ENCODE measurements at places on chromosomes 3 and 15.

GRCh38 chr3:187012609-187013051, 82.3 kb downstream of the ST6GAL1 start:
- DNase-seq: no peak

DNA sequence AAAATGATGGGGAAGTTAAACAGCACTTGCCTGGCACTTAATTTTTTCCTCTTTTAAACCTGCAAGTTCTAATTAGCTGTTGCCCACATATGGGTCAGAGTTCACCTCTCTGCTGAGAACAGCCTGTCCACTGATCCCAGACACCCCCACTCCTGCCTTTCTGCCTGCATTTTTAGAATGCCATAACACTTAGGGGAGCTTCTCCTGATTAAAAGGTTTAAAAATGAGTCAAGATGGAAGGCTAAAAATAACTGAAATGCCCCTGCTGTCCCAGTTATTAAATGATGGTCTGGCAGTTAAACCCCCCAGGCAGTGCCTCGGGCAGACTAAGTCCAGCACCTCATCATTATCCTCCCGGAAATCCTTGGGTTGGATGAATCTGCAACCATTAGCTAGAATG, 913.6 kb upstream of the ARPP21 start:
- DNase-seq: no peak

DNA sequence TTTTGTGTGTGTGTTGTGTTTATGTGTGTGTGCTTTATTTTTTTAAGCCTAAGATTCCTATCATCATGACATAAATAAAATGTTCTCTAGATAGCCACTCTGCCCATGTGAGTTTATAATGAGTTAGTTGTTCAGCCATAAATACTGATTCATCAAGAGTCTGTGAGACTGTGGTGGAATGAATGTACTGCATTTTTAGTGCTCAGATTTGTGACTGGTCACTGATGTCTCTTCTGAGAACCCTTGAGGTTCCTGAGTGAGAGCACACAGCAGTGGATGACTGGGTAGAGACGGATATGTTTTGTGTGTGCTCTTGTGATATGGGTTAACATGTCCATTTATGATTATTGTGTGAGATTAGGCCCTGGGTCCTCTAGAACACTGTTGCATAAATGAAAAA, 51.2 kb downstream of the SETD5 start:
- no peak for DNase-seq

DNA sequence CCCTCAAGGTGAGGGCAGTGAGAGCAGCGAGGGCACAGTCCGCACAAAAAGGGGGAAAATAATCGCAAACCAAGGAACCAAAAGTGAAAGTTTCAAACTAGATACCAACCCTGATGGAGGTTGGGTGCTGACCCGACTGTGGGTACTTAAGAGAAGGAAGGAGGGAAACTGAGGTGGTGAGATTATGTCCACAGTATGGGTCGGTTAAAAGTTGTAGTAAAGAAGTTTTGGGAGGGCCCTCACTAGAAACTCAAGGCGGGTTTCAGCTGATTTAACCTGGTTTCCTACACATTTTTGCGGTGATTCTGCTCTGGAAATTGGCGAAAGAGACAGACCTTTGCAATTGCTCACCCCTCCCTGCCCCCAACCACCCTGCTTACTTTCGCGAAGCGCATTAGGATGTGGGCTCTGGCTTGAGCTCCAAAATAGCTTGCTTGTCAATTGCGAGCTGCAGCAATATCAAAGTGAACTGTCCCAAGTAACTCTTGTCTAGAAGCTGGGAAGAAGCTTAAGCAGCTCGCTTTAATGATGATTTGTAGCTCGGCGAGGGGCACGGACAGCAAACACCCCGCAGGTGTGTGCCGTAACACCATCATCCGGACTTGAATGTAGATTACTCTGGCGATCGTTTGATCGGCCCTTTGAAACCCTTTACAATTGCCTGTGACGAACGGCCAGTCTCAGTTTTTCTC, 15.8 kb downstream of the SOX2 start:
- peak; percentile 81 for DNase-seq

DNA sequence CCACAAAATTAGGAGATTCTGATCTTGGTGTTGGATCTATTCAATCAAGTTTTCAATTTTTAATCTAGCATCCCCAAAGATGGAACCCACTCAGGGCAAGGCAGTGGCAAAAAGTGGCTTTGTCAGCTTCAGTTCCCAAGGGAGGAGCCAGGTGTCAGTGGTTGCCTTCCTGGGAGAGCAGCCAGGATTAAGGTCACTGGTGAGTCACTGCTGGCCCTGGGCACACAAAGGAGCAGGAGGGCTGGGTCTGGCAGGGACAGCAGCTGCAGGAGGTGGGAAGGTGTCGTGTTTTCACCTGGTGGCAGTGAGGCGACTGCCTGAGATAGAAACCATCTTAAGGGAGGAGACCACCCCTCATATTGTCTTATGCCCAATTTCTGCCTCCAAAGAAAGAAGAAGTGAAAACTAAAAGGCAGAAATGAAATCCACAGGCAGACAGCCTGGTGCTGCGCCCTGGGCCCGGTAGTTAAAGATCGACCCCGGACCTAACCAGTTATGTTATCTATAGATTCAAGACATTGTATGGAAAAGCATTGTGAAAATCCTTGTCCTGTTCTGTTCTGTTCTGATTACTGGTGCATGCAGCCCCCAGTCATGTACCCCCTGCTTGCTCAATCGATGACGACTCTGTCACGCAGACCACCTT, 5.9 kb upstream of the KLHL25 start:
- peak; percentile 84 for DNase-seq

GRCh38 chr3:185630182-185630622, 44.1 kb downstream of the SENP2 start:
- peak; percentile 66 for DNase-seq
